Activated CD4-positive, alpha-beta T cell treated with anti-CD3 and anti-CD28 coated beads, Interleukin-2, amount 10 ng/mL, durations not matched to agents 7 days and 5 days (primary cell): ENCODE measurements at places on chromosomes 16 and 17. TPM values are rescaled to one million over a fixed set of nuclear protein-coding genes. Genes with fewer than 3 reads are reported as not detected.
A peak's percentile ranks its signal among the peaks of the same experiment; 100 is the strongest.

GRCh38 chr17:48720266-48721008 is 1.9 kb downstream of the PRAC1 start:
- DNase-seq: no peak

- no peak for DNase-seq
These were observed 233.3 kb downstream of the SOX9 start for GRCh38 chr17:72354071-72354470.

DNA sequence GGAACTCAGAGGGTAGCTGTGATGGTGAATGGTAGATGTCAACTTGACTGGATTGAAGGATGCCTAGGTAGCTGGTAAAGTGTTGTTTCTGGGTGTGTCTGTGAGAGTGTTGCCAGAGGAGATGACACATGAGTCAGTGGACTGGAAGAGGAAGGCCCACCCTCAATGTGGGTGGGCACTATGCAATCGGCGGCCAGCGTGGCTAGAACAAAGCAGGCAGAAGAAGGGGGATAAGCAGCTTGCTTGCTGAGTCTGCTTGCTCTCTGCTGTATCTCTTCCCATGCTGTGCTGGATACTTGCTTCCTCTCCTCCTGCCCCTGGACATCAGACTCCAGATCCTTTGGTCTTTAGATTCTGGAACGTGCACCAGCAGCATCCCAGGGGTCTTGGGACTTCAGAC is 128.1 kb downstream of the AIPL1 start:
- no peak for DNase-seq

CCL7 gene
- total RNA-seq: not detected

DNA sequence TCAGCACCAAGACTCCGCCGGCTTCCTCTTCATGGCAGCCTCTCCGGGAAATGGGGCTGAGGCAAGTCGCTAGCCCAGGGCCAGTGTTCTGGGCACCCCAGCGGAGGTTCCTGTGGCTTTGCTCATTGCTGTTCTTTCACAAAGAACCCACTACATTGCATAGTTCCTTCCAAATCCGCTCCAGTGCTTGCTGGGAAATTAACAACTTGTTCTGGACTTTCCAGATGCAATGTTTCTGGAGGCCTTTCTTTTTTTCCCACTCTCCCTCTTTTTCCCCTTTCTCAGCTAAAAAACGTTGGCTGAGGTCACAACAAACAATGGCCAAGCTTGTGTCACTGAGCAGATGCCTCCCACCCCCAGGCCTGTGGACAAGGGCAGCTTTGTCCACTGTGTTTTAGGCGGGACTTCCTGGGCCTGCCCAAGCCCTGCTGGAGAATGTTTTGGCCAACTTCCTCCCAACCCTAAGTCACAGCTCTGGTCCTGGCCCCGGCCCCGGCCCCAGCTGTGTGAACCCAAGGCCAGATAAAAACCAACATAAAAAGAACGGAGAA is 131.5 kb upstream of the RCVRN start:
- DNase-seq: no peak

- no peak for DNase-seq
These were observed 15.8 kb downstream of the CYB5B start for GRCh38 chr16:69440250-69440649.

GRCh38 chr16:77898671-77899211 is 110.4 kb downstream of the VAT1L start:
- DNase-seq: no peak

GPR142 gene
- not detected for total RNA-seq

ASGR1 gene
- 0.29 TPM for total RNA-seq

DNAH9 gene
- total RNA-seq: not detected

DNA sequence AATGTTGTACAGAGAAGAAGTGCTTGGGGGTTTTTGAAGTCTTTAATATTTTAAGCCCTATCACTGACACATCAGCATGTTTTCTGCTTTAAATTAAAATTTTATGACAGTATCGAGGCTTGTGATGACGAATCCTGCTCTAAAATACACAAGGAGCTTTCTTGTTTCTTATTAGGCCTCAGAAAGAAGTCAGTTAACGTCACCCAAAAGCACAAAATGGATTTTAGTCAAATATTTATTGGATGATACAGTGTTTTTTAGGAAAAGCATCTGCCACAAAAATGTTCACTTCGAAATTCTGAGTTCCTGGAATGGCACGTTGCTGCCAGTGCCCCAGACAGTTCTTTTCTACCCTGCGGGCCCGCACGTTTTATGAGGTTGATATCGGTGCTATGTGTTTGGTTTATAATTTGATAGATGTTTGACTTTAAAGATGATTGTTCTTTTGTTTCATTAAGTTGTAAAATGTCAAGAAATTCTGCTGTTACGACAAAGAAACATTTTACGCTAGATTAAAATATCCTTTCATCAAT is 57.8 kb downstream of the HLF start:
- no peak for DNase-seq

DNA sequence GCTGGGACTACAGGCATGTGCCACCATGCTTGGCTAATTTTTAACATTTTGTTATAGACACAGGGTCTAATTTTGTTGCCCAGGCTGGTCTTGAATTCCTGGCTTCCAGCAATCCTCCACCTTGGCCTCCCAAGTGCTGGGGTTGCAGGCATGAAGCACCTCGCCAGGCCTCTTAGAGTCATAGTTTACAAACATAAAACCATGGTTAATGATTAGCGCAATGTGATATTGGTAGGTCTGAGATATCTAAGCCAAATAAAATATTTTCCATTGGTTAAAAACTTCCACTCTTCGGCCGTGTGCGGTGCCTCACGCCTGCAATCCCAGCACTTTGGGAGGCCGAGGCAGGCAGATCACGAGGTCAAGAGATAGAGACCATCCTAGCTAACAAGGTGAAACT is 16.6 kb downstream of the TXNDC11 start:
- DNase-seq: no peak

DNA sequence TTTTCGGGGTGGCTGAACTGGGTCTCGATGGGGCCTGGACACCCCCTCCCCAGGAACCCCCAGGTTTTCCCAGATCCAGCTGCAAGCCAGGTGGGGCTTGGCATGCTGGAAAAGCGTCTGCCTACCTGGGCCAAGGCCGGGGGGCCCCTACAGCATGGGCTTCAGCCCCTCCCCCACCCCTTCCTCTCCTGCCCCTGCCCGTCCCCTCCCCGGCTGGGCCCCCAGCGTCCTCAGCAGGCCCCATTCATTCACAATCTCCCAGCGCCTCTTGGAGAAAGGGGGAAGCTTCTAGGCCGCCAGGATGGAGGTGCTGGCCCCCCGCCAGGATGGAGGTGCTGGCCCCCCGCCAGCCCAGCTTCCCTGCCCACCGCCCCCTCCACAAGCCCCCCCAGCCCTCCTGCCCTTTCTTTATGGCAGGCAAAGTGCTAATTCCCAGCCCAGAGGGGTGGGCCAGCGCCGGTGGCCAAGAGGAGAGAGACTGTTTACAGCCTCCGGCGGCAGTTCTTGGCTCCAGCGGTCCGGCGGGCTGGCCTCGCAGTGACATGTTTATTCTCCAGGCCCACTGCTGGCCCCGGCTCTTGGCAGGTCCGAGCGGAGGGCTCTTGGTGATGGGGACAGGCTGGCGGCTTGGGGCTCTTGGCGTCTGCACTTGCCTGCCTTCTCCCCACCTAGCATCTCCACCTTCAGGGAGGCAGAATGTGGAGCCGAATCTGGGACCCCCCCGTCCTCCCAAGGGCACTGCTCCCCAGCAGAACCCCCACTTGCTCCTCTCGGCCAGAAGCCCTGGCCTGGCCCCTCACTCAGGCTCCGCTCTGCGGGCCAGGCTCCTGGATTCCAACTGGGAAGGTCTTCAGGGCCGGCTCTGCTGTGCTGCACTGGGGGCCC is 94.4 kb upstream of the CIBAR2 start:
- no peak for DNase-seq

GRCh38 chr17:43146649-43147048 is 21.5 kb upstream of the BRCA1 start:
- no peak for DNase-seq

GRCh38 chr16:4273858-4274311 is 1.1 kb upstream of the TFAP4 start:
- DNase-seq: peak; percentile 54

KRT39 gene
- not detected for total RNA-seq

GRCh38 chr17:3890082-3890877 is 2.6 kb downstream of the CAMKK1 start:
- no peak for DNase-seq

DNA sequence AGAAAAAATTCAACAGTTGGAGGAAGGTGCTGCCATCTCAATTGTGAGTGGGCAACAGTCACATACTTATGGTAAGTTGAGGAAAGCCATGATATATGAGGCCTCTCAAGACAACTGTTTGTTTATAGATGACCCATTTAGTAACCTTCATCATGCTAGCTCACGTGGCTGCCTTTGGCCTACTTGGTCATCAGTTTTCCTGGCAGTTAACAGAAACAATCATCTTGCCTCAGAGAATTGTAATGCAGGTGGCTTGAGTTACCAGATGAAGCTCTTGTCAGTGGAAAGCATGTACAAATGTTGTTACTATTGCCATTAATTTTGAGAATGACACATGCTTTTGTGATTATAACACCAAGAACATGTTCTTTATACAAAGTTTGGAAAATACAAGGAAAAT is 14.7 kb downstream of the TPPP3 start:
- no peak for DNase-seq

- no peak for DNase-seq
These were observed 67.3 kb upstream of the BCAR1 start for GRCh38 chr16:75318737-75319136.

RHBDF2 gene
- total RNA-seq: 41.6 TPM

TLCD2 gene
- total RNA-seq: 0.12 TPM

CNGB1 gene
- not detected for total RNA-seq

GRCh38 chr17:51050291-51051033 is 70.2 kb downstream of the SPAG9 start:
- no peak for DNase-seq
